ENCODE measurements at places on chromosomes 13 and 19. TPM values are rescaled to one million over a fixed set of nuclear protein-coding genes. Genes with fewer than 3 reads are reported as not detected.

DNA sequence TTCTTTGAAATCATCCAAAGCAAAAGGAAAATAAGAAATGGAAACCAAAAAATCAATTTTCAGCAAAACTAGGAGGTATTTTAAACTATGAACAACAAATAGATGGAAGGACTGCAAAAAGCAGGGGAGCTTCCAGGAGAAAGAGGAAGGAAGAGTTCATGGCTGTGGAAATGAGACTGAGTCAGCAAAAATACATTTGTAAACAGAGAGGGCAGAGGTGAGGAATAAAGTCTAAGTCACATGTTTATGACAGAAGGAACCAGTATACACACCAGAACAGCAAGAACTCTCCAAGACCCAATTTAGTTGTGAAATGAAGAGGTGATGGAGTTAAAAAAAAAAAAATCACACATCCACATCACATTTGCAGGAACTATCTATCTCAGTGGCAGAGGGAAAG is 69.6 kb downstream of the RNASEH2B start:
- DNase-seq: no peak

- DNase-seq: peak; percentile 54
These were observed at the start of gene PDE4A for GRCh38 chr19:10420444-10421239. PDE4A (plus strand) TSS chr19:10420538; CDS start chr19:10420765, 227 bp downstream.

DNA sequence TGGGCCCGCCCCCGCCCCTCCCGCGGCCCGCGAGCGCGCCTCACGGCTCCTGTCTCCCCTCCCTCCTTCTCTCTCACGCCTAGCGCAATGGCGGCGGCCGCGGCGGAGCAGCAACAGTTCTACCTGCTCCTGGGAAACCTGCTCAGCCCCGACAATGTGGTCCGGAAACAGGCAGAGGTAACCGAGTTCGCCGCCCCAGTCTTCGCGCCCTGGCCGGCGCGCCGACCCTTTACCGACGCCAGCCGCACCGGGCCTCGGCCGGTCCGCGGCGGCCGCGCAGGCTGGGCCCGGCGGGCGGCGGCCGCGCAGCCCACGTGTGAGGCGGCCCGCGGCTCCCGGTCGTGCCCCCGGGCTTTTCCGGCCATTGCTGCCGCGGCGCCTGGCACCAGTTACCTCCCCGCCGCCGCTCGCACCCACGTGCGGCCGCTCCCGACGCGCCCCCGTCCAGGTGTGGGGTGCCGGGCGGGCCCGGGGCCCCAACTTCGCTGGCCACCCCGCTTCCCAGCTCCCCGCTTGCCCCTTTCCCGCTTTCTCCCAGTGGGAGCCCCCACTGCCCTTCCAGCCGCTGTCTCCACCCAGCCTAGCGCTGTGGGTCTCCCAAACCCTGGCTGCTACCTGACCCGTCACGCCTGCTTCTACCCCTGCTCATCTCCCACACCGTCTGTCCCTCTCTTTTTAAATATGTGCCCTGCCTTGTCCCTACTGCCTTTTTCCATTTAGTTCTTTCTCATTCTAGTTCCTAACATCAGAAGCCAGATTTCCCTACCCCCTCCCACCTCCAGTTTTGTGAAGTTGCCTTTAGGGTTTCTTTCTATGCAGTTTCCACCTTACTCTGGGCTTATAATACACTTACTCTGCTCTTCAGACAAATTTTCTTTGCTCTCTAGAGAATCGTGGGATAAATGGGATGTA is 23.4 kb downstream of the IPO5 start:
- DNase-seq: no peak

GRCh38 chr19:17954401-17954800 is 12.5 kb upstream of the KCNN1 start:
- no peak for DNase-seq

DNA sequence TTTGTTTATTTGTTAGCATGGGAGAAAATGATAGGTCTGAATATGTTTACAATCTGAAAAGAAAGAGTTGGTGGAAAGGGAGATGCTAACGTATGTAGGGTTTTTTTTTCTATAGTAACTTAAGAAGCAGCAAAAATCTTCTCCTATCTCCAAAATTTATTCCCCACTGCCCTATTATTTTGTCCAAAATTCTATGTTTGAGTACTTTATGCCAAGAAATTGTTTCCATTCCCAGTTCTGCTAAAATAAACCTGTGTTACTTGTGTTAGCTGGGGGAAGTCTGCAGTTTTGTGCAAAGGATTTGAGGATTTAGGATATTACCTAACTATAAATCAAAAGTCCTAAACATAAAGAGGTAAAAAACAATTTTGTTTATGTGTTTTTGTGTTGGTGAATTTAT is 2770.4 kb upstream of the PCDH20 start:
- DNase-seq: no peak

DNA sequence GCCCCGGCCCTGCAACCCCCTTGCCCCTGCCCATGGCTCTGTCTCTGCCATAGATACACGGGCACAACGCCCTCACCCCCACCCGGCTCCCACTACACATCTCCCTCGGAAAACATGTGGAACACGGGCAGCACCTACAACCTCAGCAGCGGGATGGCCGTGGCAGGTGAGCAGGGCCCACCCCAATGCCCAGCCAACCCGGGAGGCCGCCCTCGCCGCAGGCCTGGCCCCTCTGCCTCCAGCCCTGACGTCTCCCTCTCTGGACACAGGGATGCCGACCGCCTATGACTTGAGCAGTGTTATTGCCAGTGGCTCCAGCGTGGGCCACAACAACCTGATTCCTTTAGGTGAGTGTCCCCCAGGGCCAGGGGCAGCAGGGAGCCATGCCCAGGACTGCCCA is 7.7 kb downstream of the YIPF2 start:
- DNase-seq: no peak

DNA sequence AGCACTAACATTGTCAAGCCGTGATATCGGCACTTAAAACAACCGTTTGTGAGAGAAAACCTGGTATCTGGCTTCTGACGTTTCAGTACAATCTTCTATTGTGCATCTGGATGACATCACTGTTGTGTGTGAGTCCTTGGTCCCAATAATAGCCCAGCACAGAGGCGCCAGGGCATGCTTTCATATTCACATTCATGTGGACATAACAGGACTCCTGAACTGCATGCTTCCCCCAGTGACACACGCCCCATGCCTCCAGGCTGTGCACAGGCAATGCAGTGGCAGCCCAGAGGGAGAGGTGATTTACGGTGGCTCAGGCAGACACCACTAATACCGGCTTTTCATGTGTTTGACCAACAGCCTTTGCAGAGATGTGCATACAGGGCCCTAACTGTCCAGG is 58.1 kb downstream of the MRPL57 start:
- no peak for DNase-seq

GRCh38 chr19:2413159-2413558 is 14.2 kb downstream of the TIMM13 start:
- no peak for DNase-seq

AXL gene
- 0.11 TPM for total RNA-seq

PTGIR gene
- total RNA-seq: 18.4 TPM

ZNF208 gene
- total RNA-seq: 1.8 TPM

All from CD8-positive, alpha-beta memory T cell (primary cell).